Aorta (tissue), 5 donors: ENCODE measurements at places on chromosomes 5 and 9. TPM values are rescaled to one million over a fixed set of nuclear protein-coding genes. Genes with fewer than 3 reads are reported as not detected.
A peak's percentile ranks its signal among the peaks of the same experiment; 100 is the strongest.

DNA sequence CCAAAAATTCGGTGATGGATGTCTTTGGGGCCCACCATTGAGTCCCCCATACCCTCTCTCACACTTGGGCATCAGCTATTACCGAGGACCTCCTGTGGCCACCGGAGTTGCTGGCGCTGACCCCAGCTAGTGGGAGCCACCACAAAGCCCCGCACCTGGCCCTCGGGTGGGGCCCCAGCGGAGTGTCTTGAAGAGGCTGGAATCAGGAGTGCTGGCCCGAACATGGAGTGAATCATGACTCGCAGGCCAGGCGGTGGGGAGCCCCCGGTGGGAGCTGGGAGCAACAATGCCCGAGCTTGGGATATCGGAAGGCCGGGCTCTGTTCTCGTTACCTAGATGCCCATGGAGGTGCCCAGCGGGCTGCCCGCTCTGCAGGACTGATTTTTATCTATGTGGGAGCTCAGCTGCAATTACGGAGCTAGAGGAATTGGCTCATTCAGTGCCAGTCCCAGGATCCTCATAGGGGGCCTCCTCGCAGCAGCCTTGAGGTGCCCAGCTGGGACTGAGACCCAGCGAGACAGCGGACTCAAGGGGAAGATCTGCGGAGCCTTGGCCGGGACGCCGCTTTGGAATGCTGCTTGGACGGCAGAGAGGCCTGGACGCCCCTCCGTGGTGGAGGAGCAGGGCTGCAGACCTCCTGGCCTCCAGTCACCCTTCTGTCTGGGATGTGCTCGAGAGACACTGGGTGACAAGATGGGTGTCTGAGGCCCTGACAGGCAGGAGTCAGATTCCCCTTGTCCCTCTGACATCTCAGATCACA lies 70.8 kb downstream of the PSMB7 start:
- H3K4me3 ChIP-seq, result no peak overlapping the region
- H3K36me3 ChIP-seq, result no peaks in the 10 kb centered on the region
- no peaks in the 10 kb centered on the region for H3K4me1 ChIP-seq
- H3K27me3 ChIP-seq, result no peaks in the 10 kb centered on the region
- no peak overlapping the region for H3K27ac ChIP-seq

- H3K36me3 ChIP-seq, result no peaks in the 10 kb centered on the region
- no peaks in the 10 kb centered on the region for H3K27me3 ChIP-seq
- no peak for DNase-seq
- no peak overlapping the region for H3K27ac ChIP-seq
- no peak overlapping the region for H3K4me3 ChIP-seq
Measured at GRCh38 chr9:119834064-119834620, 464.9 kb upstream of the BRINP1 start.

- no peak for DNase-seq
- H3K36me3 ChIP-seq, result no peaks in the 10 kb centered on the region
- H3K4me3 ChIP-seq, result no peak overlapping the region
- no peak overlapping the region for H3K27ac ChIP-seq
- no peaks in the 10 kb centered on the region for H3K4me1 ChIP-seq
Measured at GRCh38 chr9:3830291-3830690, 304.5 kb upstream of the RFX3 start.

- no peak overlapping the region for H3K4me3 ChIP-seq
- no peaks in the 10 kb centered on the region for H3K36me3 ChIP-seq
- H3K27me3 ChIP-seq, result no peaks in the 10 kb centered on the region
- H3K27ac ChIP-seq, result no peak overlapping the region
- DNase-seq, result no peak
Measured at GRCh38 chr9:93036887-93037475, 21.5 kb upstream of the SUSD3 start.

GRCh38 chr9:131324736-131325679 lies 35.5 kb downstream of the PLPP7 start:
- no peak overlapping the region for H3K27ac ChIP-seq
- H3K36me3 ChIP-seq, result no peaks in the 10 kb centered on the region
- DNase-seq, result peak; percentile 4
- no peaks in the 10 kb centered on the region for H3K4me1 ChIP-seq

GRCh38 chr5:138575194-138576015 lies at the start of gene HSPA9:
Gene HSPA9 (minus strand): TSS chr5:138575401. CDS start chr5:138575318, 83 bp downstream.
- H3K27me3 ChIP-seq, result no peaks in the 10 kb centered on the region
- H3K36me3 ChIP-seq, result peaks cover 2% of the 10 kb centered on the region
- peaks cover 2% of the 10 kb centered on the region for H3K4me1 ChIP-seq
- peak within 1 kb of the TSS; percentile 96 for H3K27ac ChIP-seq

DNA sequence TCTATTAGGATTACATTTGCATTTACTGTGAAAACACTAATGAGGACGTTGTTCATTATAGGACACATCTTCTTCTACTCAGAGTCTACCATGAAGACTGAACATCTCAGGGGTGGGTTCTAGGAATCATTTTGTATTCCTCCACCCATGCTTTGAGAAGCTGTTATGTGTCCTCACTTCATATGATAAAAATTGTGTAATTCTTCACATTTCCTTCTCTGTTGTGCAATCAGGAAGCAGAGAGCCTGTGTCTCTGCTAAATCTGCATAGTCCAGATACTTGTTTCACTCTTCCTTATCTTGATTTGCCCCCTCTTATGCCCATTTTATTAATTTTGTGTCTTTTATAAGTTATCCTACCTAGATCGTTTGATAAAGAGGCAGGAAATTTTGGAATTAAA lies 97.8 kb upstream of the IQGAP2 start:
- no peaks in the 10 kb centered on the region for H3K27me3 ChIP-seq
- H3K36me3 ChIP-seq, result no peaks in the 10 kb centered on the region
- no peak for DNase-seq
- no peaks in the 10 kb centered on the region for H3K4me1 ChIP-seq
- H3K4me3 ChIP-seq, result no peak overlapping the region

DNA sequence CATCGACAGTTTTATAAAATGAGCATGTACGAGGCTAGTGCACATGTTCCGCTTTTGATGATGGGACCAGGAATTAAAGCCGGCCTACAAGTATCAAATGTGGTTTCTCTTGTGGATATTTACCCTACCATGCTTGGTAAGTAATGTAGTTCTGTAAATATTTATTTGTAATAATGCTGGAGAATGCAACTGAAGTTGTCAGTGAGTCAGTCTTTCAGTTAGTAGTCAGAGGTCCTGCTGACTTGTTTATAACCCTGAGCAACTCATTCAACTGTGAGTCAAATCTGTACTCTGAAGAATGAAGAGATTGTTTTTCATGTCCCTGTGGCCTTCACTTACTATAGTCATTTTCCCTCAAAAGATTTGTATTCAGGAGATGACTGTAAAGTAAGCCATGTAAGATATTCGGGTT lies 28.4 kb upstream of the GPR150 start:
- H3K27me3 ChIP-seq, result no peaks in the 10 kb centered on the region
- H3K36me3 ChIP-seq, result no peaks in the 10 kb centered on the region
- no peak overlapping the region for H3K4me3 ChIP-seq

DNA sequence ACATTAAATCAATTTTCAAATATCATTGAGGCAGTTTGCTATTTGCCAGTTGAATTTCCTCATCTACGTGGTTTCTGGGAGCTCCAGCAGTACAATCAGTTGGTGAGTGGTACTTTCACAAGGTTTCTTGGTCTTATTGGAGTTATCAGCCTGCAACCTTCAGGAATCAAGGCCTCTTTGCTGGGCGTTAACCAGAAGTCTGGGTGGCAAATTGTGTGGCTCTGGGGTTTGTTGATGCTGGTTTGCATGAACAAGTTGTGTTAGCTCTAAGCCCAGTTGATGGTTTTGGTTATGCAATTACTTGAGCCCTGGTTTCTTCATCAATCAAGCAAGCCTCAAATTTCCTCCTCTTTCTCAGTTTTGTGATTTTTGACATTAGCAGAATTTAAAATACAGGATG lies 152.9 kb upstream of the ANKRD55 start:
- no peaks in the 10 kb centered on the region for H3K4me1 ChIP-seq
- H3K27me3 ChIP-seq, result no peaks in the 10 kb centered on the region
- H3K27ac ChIP-seq, result no peak overlapping the region
- no peak overlapping the region for H3K4me3 ChIP-seq
- no peaks in the 10 kb centered on the region for H3K36me3 ChIP-seq
- no peak for DNase-seq

DNA sequence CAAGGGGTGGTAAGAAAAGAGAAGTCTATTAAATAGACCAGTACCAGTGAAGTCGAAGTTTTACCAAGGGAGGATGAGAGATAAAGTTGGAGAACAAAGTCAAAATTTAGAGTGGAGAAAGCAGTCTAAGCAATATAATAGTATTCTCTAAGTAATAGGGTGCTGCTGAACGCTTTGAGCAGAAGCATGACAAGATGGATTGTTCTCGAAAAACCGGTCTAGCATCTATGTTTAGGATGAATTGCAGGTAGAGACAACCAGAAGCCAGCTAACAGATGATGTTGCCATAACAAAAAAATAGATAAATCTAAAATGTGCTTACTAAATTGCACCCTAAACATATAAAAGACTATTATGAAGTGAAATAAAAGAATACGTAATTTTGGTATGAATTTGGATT lies 237.0 kb downstream of the PRELID2 start:
- no peaks in the 10 kb centered on the region for H3K27me3 ChIP-seq
- no peak overlapping the region for H3K27ac ChIP-seq
- no peaks in the 10 kb centered on the region for H3K4me1 ChIP-seq
- no peak overlapping the region for H3K4me3 ChIP-seq
- no peak for DNase-seq
- H3K36me3 ChIP-seq, result no peaks in the 10 kb centered on the region

- DNase-seq, result no peak
- no peak overlapping the region for H3K27ac ChIP-seq
- H3K4me3 ChIP-seq, result no peak overlapping the region
- H3K36me3 ChIP-seq, result no peaks in the 10 kb centered on the region
Measured at GRCh38 chr5:154466147-154466546, 11.9 kb downstream of the HAND1 start.

- DNase-seq, result no peak
- no peaks in the 10 kb centered on the region for H3K27me3 ChIP-seq
- H3K36me3 ChIP-seq, result no peaks in the 10 kb centered on the region
- no peaks in the 10 kb centered on the region for H3K4me1 ChIP-seq
- H3K4me3 ChIP-seq, result no peak overlapping the region
- H3K27ac ChIP-seq, result no peak overlapping the region
Measured at GRCh38 chr5:56148453-56148971, 84.6 kb downstream of the ANKRD55 start.

- DNase-seq, result peak; percentile 56
- H3K4me1 ChIP-seq, result peaks cover 3% of the 10 kb centered on the region
- no peaks in the 10 kb centered on the region for H3K27me3 ChIP-seq
- H3K27ac ChIP-seq, result no peak overlapping the region
- no peaks in the 10 kb centered on the region for H3K36me3 ChIP-seq
Measured at GRCh38 chr9:126965541-126966428, 51.2 kb downstream of the RALGPS1 start.

DNA sequence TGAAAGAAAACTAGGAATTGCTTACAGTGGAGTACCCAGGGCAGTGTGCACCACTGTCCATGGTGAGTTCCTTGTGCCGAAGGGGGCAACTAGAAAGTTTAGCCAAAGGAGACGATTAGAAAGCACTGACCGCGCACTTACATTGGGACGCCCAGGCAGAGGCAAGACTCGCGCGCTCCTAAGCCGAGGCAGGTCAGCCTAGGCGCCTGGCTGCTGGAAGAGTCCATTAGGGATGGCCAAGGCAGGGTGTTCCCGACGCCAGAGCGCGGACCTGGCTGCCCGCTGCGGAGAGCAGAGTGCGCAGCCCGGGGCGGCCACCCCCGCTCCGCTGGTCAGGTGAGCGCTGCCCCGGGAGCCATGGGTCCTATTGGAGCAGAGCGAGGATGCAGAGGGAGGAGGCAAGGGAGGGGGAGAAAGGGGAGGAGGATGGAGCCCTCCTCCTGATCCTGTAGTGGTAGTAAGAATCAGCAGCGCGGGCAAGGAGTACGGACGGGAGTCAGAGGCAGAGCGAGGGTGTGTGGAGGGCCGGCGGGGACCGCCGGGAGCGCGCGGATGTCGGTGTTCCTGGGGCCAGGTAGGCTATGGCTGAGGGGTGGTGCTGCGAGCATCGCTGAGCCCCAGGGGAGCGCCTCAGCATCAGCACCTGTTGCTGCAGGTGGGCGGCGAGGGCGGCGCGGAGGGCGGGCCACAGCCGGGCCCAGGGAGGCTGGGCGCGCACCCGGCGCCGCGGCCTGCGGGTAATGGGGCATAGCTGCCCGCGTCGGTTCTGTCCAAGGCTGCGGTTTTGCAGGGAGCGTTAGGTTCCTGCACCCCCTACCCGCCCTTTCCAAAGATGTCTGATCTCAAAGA lies at the start of gene ADGRV1:
ADGRV1 (plus strand) TSS at position 454 of the 849 bp plus-strand sequence; CDS start at position 553, 99 bp downstream.
- H3K36me3 ChIP-seq, result no peaks in the 10 kb centered on the region
- H3K27me3 ChIP-seq, result no peaks in the 10 kb centered on the region
- H3K27ac ChIP-seq, result no peak within 1 kb of the TSS
- no peaks in the 10 kb centered on the region for H3K4me1 ChIP-seq

GRCh38 chr9:127575875-127576778 lies 36.0 kb upstream of the STXBP1 start:
- H3K27me3 ChIP-seq, result no peaks in the 10 kb centered on the region
- H3K36me3 ChIP-seq, result no peaks in the 10 kb centered on the region
- DNase-seq, result no peak
- H3K27ac ChIP-seq, result no peak overlapping the region
- H3K4me1 ChIP-seq, result no peaks in the 10 kb centered on the region

- no peaks in the 10 kb centered on the region for H3K36me3 ChIP-seq
- no peaks in the 10 kb centered on the region for H3K4me1 ChIP-seq
- no peaks in the 10 kb centered on the region for H3K27me3 ChIP-seq
Measured at GRCh38 chr5:156147944-156148285, 179.0 kb upstream of the SGCD start.

GRCh38 chr9:94668418-94668927 lies 29.2 kb upstream of the FBP1 start:
- H3K4me3 ChIP-seq, result no peak overlapping the region
- H3K27me3 ChIP-seq, result no peaks in the 10 kb centered on the region
- DNase-seq, result no peak
- H3K27ac ChIP-seq, result no peak overlapping the region
- no peaks in the 10 kb centered on the region for H3K36me3 ChIP-seq

DNA sequence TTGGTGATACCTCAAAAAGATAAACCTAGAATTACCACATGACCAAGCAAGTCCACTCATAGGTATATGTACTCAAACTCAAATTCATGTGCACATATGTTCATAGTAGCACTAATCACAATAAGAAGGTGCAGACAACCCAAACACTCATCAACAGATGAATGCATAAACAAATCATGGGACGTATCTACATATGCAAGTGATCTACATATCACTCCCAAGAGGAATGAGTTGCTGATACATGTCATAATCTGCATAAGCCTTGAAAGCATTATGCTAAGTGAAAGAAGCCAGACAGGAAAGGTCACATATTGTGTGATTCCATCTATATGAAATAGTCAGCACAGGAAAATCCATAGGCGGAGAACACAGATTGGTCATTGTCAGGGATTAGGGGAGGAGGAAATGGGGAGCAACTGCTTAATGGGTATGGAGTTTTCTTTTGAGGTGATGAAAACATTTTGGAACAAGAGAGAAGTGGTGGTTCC lies 10.6 kb upstream of the GPX8 start:
- no peak for DNase-seq
- H3K36me3 ChIP-seq, result no peaks in the 10 kb centered on the region
- no peak overlapping the region for H3K27ac ChIP-seq
- H3K27me3 ChIP-seq, result no peaks in the 10 kb centered on the region

- H3K27ac ChIP-seq, result no peak overlapping the region
- H3K4me3 ChIP-seq, result no peak overlapping the region
- H3K4me1 ChIP-seq, result no peaks in the 10 kb centered on the region
- H3K27me3 ChIP-seq, result no peaks in the 10 kb centered on the region
Measured at GRCh38 chr5:57844410-57844809, 361.8 kb upstream of the ACTBL2 start.

Gene DCAF12
- 35.2 TPM for total RNA-seq

Gene BTNL3
- total RNA-seq, result not detected

Gene GALNT12
- 3.3 TPM for total RNA-seq

Gene PPP3R2
- total RNA-seq, result not detected

Gene FAM78A
- total RNA-seq, result 4.0 TPM

Gene FOXE1
- total RNA-seq, result not detected

Gene SPINK5
- 1.1 TPM for total RNA-seq
